ENCODE measurements at places on chromosomes 5 and 9.

DNA sequence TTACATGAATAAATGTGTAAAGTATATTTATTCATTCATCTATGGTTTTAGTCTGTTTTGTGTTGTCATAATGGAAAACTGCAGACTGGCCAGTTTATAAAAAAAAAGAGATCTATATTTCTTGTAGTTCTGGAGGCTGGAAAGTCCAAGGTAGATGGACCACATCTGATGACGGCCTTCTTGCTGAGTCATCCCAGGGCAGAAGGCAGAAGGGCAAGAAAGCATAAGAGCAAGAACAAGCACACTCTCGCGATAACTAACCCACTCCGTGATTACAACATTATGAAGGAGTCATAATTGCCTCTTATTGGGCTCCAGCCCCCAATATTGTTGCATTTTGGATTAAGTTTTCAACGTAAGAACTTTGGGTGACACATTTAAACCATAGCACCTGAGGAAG is 180.4 kb upstream of the DAB2 start:
- no peak for DNase-seq

GRCh38 chr5:111384220-111384619 is 128.1 kb downstream of the STARD4 start:
- DNase-seq = no peak

DNA sequence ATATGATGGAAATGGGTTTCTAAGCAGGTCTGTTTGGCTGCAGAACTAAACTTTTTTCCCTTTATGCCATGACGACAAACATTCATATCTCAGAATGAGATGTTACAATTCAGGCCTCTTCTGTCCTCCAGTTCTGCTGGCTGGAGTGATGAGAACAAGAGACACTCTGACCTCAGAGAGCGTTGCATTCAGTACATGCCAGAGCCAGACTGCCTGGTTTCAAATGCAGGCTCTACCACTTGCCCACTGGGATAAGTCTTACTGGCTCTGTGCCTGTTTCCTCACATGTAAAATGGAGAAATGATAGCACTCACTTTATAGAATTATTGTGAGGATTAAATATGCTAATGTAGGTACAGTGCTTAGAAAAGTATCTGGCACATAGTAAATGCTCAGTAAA is 24.8 kb upstream of the TOMM5 start:
- no peak for DNase-seq

DNA sequence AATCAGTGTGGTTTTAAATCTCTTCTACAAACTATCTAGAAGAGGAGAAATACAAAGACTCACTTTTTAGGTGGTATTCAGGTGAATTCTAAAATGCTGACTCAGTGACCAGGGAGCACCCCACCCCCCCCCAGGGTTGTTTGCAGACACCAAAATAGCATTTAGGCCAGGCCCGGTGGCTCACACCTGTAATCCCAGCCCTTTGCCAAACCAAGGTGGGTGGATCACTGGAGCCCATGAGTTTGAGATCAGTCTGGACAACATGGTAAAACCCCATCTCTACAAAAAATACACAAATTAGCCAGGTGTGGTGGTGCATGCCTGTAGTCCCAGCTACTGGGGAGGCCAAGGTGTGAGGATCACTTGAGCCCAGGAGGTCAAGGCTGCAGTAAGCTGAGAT is 119.0 kb upstream of the LMX1B start:
- no peak for DNase-seq

GRCh38 chr5:131758520-131758900 is 38.3 kb downstream of the FNIP1 start:
- no peak for DNase-seq

- no peak for DNase-seq
Measured at GRCh38 chr5:155844542-155844941, 482.4 kb upstream of the SGCD start.

DNA sequence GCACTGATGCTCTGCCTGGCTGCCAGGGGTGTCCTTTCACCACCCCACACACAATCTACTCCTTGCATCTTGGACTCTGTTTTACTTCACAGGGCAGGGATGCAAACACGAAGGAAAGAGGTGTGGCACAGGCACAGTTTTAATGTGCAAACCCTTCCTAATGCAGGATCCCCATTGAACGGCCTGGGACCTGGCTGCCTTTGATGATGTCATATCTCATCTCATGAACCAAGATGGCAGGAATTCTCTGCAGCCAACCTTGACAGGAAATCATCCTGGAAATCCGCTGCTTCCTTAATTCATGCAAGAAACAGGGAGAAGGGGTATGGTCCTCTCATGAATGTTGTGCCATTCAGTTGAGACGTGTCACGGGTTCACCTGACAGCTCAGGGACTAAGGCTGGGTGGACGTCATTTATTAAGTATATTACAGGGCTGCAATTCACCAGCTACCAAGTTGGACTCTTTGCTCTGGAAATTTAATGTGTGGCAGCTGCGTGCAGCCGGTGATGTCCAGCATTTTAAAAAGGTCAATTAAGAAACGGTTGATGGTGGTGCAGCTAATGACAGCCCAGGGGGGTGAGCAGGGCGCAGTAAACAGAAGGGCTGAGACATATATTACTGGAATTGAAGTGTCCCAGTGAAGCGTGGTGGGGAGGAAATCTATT is 91.5 kb downstream of the LMNB1 start:
- no peak for DNase-seq

- DNase-seq = no peak
Measured at GRCh38 chr9:135410421-135410820, 69.2 kb upstream of the PPP1R26 start.

DNA sequence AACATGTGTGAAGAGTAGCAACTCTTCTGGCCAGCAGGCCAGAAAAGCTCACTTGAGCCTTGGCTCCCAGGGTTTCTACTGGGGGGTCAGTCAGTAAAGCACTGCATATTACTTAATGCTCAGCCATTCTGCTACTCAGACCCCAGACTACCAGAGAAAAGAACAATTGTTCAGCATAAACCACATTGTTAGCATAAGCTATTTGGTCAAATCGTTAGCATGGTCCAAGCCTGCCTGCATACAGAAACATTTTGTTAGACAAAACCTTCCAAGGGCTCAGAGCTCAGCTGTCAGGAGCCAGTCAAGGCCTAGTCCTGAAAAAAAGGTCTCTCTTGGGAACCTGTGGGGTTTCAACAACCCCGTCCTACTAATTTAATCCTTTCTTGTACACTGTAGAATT is 449.3 kb downstream of the PRR16 start:
- DNase-seq = no peak

DNA sequence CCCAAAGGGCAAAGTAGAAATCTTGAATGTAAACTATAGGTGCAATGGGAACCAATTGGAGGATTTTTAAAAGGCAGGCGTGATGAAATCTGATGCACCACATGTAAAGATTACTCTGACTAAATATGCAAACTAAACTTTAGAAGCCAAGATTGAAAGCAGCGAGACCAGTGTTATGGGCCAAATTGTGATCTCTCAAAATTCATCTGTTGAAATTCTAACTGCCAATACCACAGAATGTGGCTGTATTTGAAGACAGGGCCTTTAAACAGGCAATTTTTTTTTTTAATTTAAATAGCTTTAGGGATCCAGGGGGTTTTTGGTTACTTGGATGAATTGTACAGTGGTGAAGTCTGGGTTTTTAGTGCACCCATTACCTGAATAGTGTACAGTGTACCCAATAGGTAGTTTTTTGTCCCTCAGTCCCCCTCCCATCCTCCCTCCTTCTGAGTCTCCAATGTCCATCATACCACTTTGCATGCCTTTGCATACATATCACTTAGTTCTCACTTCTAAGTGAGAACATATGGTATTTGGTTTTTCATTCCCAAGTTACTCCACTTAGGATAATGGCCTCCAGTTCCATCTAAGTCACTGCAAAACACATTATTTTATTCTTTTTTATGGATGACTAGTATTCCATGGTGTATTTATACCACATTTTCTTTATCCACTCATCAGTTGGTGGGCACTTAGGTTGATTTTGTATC is 69.7 kb downstream of the DRD1 start:
- no peak for DNase-seq

DNA sequence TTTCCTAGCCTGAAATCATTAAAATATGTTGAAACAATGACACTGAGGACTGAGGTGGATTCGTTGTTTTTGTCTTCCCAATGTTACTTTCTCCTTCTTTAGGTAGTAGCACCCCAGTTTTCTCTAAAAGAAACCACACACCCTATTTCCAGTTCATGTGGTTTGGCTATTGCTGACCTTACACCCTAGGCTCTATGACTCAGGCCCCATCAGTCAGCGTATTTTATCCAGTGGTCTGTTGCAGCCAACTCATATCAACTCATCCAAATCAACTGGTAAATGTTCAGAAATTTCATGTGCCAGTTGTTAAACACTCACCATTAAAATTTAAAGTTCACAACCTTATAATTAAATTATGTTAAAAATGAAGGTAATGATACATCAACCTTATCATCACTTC is 44.6 kb upstream of the NFIB start:
- no peak for DNase-seq

- DNase-seq = no peak
Measured at GRCh38 chr5:100644185-100644584, 109.0 kb downstream of the FAM174A start.

DNA sequence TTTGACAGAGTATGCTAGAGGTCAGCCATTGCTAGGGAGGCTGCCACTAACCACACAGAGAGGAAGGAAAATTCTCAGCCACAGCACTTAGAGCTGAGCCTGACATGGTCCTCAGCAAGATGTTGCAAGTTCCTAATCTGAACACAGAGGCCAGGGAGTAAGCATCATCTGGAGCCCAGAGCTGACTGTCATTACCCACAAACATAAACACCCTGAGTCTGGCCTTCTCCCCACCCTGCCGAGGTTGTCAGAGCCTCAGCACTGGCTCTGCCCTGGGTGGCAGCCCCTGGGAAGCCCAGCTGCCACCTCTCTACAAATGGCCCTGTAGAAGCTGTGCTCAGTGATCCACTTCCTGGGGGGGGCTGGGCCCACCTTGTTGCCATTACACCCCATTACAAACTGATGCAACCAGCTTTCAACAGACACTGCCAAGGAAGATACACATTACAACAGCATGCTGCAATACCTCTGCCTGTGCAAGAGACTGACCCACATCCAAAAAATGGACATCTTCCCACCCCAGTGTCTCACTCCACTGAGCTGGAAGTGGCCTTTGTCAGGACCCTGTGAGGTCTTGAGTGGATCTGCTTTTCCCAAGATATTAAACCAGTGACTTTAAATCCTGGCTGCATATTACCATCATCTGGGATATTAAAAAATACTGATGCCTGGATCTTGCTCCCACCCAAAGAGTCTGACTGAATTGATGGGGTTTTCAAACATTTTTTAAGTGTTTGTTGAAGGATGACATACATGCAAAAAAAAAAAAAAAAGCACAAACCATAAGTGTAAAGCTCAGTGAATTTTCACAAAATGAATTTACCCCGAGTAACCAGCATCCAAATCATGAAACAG is 33.0 kb downstream of the IRF1 start:
- DNase-seq = no peak

DNA sequence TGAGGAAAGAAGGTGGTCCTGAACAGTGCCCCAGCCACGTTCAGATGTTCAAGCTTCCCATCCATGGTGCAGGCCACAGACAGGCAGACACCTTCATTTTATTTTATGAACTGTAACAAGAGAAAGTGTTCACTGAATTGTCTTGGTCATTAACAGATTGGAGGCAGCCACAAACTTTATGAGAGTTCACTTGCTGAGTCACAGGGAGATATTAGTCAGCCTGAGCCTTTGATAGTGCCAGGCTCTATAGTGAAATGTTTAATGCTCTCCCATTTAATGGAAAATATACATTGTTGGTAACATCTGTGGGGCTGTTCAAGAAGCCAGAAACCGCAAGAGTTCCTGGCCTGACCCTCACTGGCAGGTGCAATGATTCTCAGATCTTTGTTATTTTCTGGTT is 237.0 kb downstream of the TENT4A start:
- DNase-seq = no peak

DNA sequence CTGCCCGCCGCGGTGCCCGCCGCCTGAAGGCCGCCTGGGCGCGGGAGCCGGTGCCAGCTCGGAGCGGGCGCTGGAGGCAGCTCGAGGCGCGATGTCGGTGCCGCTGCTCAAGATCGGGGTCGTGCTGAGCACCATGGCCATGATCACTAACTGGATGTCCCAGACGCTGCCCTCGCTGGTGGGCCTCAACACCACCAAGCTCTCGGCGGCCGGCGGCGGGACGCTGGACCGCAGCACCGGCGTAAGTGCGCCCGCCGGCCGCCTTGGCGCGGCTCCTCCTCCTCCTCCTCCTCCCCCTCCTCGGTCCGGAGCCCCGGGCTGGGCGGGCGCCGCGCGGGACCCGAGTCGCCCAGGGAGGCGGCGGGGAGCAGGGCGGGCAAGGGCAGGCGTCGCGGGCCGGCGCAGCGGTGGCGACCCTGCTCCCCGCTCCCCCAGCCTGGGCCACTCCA is 455 bp downstream of the OLFM1 start:
- no peak for DNase-seq

- DNase-seq = peak; percentile 57
Measured at GRCh38 chr5:143494162-143494561, 90.7 kb upstream of the NR3C1 start.

GRCh38 chr9:71763832-71764231 is 4.5 kb downstream of the CEMIP2 start:
- no peak for DNase-seq

GRCh38 chr5:180101451-180102105 is 30.0 kb upstream of the RNF130 start:
- no peak for DNase-seq

DNA sequence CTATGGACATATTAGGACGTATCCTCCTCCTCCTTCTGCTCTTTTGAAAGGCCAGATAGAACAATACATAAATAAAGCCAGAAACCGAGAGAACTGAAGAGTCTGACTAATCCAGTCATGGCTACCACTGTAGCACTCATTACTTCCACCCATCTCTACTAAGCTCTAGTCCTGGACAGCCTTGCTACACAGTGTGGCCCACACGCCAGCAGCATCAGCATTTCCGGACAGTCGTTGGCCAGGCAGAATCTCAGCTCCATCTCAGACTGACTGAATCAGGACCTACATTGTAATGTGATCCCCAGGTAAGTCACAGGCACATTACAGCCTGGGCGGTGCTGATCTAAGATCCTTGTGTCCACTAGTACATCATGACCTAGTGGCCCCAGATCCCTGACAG is 182.9 kb downstream of the DRD1 start:
- no peak for DNase-seq

GRCh38 chr5:132486318-132487094 is 4.1 kb downstream of the IRF1 start:
- no peak for DNase-seq

DNA sequence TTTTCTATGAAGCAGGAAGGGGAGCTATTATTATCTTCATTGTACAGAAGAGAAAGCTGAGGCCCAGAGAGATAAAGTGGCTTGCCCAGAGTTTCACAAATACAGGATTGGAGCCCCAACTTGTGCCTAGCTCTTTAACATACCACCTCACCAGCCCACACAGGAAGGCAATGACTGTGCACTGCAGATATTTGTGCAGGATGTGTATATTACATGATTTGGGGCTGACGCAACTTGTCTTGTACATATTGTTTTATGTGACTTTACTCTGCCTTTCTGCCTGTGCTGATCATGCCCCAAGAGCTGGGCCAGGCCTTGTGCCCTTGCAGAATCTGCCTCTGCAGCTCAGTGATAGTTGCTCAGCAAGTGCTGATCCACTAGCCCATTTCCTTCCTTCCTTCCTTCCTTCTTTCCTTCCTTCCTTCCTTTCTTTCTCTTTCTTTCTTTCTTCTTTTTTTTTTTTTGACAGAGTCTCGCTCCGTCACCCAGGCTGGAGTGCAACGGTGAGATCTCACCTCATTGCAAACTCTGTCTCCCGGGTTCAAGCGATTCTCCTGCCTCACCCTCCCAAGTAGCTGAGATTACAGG is 106.6 kb upstream of the TBCA start:
- peak; percentile 30 for DNase-seq

- DNase-seq = no peak
Measured at GRCh38 chr5:74166064-74166463, 474.5 kb downstream of the ENC1 start.
